Activated CD4-positive, alpha-beta T cell treated with anti-CD3 and anti-CD28 coated beads for 4 hours (primary cell): ENCODE measurements at places on chromosomes 5 and 9.

DNA sequence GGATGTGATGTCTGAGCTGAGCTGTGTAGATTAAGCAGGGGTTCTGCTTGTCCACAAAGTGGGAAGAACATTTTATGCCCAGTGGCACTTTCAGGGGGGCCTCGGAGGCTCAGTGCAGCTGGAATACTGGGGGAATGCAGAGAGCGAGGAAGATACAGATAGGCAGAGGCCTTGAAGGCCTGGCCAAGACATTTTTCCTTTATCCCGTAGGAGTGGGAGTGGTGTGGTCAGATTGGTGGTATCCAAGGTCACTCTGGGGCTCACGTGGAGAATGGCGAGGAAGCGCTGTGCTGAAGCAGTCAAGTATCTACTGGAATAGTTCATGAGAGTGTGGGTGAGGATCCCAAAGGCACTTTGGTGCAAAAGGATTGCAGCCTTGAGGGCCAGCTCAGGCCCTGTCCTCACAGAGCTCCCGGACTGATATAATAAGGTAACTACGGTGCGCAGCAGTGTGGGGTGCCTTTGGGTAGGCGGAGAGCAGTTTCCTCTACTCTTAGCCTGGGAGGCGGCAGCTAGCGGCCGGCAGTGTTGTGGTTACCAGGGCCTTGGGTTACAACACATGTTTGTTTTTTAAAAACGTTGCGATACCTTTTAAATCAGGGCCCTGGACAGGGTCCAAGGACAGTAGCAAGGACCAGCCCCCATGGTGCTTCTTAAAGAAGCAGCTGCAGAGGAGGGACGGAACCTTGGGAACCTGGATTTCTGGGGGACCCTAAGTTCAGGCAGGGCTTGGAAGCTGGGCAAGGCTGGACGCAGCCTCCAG is 10.8 kb upstream of the CCDC69 start:
- DNase-seq, result no peak

- peak; percentile 15 for DNase-seq
These were observed 12.4 kb downstream of the CBY3 start for GRCh38 chr5:179668391-179668790.

DNA sequence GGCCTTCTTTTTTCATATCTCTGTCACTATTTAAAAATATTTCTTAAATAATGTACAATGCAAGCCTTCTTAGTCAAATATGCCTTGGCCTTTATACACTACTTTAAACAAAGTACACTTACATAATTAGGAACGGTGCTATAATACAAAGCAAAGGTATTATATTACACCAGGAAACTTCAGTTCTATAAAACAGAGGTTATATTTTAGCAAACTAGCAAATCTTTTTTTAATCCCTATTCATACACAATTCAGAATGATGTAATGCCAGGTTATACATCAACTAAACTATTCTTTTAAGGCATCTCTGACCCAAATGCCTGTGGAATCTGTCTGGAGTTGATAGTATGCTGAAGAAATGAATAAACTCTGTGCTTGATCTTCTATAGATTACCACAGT is 10.7 kb upstream of the LURAP1L start:
- no peak for DNase-seq

GRCh38 chr9:123608104-123608503 is 252.1 kb downstream of the CRB2 start:
- DNase-seq, result no peak

- DNase-seq, result no peak
These were observed 3.9 kb upstream of the PURA start for GRCh38 chr5:140109759-140110645.

DNA sequence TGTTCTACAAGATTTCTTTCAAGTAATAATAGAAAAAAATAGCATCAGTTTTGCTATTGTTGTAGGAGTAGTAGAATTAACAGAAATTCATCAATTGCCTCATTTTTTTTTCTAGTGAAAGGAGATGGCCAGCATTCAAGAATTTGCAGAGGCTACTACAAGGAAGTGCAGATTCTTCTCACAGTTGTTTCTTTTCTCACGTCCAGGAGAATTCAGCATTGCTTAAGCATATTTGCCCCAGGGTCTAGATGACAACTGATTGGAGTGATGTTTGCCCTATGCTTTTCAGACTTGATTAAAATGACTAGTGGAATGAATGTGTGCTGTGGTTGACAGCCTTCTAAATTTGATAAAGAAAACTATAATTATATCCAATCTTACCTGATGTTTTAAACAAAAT is 46.6 kb upstream of the SLC12A2 start:
- DNase-seq, result no peak

GRCh38 chr5:3905031-3905430 is 309.4 kb downstream of the IRX1 start:
- DNase-seq, result no peak

GRCh38 chr9:133569121-133569785 is 34.7 kb downstream of the ADAMTSL2 start:
- DNase-seq, result no peak
